ENCODE measurements at places on chromosomes 11 and 22.
A peak's percentile ranks its signal among the peaks of the same experiment; 100 is the strongest.

GRCh38 chr11:68297812-68298658 is 14.4 kb upstream of the LRP5 start:
- peak; percentile 77 for DNase-seq

DNA sequence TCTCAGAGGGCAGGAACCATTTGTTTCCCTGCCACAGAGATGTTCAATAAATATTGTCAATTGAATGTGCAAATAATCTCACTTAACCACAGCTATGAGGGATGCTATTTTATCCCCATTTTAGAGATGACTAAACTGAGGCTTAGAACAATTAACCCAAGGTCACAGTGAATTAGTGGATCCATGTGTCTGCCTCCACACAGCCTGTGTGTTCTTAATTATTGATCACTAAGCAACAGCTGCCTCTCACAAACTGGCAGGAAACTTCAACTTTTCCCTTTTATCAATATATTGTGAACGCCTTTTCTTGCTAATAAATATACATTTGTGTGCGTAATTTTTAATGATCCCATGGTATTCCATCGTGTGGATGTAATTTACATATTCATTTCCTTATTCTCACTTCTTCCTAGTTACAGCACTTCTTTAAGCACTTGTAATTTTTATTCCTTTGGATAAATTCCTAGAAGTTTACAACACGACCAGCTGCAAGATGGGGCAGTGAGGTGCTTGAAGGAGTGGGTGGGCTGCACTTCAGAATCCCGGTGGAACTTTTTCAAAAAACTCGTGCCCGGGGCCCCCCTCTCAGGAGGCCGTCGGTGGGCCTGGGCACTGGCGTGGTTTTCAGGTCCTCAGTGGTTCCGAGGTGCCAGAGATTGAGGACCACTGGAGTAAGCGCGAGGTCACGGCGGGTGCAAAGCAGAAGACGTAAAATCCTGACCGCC is 915 bp upstream of the SREBF2 start:
- no peak for DNase-seq

DNA sequence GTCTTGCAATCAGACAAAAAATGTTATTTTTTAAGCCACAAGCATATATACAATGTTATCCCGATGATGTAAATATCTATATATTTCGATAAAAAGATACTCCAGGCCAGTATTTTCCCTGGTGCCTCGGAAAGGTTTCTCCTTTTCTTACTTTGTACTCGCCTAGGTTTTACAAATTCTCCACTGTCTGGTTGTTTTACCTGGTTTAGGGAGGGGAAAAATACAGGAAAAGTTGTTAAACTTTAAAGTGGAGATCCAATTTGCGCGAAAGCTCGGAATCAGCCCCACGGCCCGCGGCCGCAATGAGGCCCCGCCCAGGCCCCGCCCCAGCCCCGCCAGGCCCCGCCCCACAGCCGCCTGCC is 58.4 kb upstream of the WNT7B start:
- no peak for DNase-seq

DNA sequence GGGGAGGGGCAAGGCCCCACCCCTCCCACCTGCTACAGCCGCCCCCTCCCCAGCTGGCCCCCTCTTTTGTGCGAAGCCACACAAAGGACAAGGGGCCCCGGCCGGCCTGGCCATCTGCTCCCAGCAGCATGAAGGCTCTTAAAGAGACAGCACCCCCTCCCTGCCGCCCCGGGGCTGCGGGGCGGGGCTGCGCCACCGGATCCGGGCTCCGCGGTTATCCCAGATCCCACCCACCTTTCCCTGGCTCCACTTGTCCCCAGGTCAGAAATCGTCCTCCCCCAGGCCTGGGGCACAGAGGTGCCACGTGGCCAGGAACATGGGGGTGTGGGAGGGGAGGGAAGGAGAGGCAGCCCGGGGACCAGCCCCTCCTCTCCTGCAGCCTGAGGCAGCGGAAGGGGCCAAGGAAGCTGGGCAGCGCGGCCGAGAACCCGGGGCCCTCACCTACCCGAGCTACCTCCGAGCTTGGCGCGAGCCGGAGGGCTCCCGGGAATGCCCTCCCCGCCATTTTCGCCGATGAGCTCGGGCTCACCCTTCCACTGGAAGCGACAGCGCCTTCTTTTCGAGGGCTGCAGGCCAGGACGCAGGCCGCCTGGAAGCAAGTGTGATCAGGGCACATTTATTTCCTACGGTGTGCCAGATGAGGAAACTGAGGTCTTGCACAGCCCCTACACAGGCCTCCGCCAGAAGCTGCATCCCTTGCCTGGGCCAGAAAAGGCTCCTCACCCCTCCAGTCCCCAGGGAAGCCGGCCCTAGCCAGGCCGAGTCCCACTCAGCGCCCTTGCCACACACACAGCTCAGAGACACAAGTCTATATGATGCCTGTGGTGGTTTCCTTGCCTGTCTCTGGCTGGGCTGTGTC is 2.5 kb upstream of the RCOR2 start:
- DNase-seq: no peak

GRCh38 chr11:5684646-5685362 is at the start of gene TRIM5:
TRIM5 (minus strand) TSS chr11:5685074; CDS start chr11:5680177, 4,897 bp downstream.
- DNase-seq: peak; percentile 81

DNA sequence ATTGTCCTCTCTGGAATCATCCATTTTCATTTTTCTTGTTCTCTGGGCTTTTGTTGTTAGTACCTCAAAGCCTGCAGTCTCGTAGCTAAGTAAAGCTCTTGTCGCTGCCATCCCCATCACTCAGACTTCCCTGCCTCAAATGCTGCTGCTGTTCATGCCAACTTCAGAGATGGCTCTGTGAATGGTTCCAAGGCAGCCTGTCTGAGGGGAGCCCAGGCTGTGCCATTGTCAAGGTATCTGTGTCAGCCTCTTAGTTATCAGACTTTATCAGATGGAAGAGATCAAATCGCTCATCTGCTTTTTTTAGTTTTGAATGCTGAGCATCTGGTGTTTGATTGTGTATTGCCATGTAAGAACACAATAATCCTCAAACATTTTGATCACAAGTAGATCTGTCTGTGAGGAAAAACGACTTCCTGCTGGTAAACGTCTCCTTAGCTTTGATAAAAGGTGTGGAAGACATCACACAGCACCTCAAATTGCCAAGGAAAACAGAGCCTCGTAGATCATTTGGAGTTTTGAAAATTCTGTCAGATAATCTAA is 304.2 kb upstream of the ZC3H12C start:
- no peak for DNase-seq

GRCh38 chr22:24446260-24446611 is 18.8 kb downstream of the ADORA2A start:
- DNase-seq: no peak

GRCh38 chr11:2420502-2421225 is 20.1 kb downstream of the TSSC4 start:
- peak; percentile 73 for DNase-seq

Data from CD4-positive, alpha-beta T cell treated with Interleukin-12 subunit alpha and Interleukin-12 subunit beta, for 1 hour (primary cell).